ENCODE measurements at places on chromosomes 3 and 15.

GRCh38 chr3:143821862-143822261, 26.4 kb downstream of the SLC9A9 start:
- no peak for DNase-seq

- DNase-seq, result no peak
Observed at GRCh38 chr15:38454696-38455090, 766 bp downstream of the FAM98B start.

GRCh38 chr3:165185707-165186327, 10.4 kb downstream of the SLITRK3 start:
- DNase-seq, result peak; percentile 45

DNA sequence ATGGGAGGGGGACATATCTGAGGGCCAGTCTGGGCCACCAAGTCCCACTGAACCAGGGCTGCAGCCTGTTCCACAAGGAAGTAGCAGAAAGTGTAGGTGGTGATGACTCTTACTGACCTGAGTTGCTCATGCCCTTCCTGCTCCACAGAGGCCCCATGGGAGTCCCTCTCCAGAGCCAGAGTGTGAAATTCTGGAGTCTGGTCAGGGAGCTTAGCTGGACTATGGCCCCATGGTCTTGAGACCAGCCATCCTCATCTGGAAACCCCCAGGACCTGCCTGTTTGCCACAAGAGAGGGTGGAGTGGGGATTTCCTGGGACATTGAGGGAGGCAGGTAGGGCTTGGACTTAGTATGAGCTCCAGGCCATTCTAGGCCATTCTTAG, 3.0 kb downstream of the SPINT1 start:
- DNase-seq, result no peak

DNA sequence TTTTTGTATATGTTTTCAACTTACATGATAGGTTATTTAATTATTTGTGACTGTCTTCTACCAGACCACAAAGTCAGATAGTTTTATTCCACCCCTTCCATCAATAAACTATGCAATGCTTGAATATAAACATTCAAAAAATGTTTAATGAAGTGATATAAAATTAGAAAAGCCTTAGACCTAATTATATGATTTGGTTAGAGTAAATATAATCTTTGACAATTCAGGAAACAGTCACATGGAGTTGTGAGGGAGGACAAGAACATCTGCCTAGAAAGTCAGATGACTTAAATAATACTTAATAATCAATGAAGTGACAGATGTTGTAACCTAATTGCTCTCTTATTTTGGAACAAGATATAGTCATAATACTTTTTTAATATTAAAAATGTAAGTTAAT, 710.3 kb downstream of the ZBBX start:
- no peak for DNase-seq

Data from activated CD4-positive, alpha-beta T cell treated with anti-CD3 and anti-CD28 coated beads, Interleukin-2, amount 10 ng/mL, durations not matched to agents 7 days and 5 days (primary cell).